NCI-H2171 treated with DMSO at 0.1 percent for 48 hours (cell line): ENCODE measurements at places on chromosomes 6 and 20.

GRCh38 chr6:84332139-84333034 is 104.9 kb upstream of the CEP162 start:
- no peak for DNase-seq

DNA sequence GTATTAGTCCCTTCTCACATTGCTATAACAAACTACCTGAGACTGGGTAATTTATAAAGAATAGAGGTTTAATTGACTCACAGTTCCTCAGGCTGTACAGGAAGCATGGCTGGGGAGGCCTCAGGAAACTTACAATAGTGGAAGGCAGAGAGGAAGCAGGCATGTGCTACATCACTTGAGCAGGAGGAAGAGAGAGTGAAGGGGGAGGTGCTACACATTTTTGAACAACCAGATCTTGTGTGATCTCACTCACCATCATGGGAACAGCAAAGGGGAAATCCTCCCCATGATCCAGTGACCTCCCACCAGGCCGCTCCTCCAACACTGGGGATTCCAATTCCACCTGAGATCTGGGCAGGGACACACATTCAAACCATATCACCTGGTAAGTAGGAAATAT is 630.6 kb downstream of the QKI start:
- no peak for DNase-seq

DNA sequence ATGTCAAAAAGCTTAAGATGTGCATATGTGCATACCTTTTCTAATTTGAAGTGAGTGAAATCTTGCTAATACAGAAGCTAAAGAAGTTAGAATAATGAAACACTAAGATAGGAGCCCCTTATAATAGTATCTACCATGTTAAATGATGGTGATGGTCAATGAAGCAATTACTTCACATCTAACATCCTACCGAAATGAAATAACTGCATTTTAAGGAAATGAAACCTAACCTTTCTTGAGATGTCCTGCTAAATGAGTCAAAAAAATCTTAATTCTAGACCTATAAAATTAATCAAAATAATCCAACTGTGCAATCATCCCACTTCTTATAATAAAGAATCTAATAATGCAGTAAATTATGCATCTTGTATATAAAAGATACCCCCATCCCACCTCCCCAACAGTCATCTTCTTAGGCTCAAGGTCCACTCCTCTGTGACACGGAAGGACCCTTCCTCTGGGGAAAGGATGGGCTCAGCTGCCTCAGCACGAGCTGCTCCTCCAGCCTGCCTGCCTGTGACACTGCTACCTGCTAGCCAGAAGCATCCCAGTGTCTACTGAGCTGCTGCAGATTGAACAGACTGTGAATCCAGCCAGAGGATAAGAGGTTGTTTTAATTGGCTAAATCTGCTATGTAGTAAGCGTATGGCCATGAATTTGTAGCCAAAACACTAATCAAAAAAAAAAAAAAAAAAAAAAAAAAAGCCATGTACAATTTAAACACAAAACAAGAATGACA is 129.6 kb upstream of the BEND3 start:
- peak; percentile 73 for DNase-seq

DNA sequence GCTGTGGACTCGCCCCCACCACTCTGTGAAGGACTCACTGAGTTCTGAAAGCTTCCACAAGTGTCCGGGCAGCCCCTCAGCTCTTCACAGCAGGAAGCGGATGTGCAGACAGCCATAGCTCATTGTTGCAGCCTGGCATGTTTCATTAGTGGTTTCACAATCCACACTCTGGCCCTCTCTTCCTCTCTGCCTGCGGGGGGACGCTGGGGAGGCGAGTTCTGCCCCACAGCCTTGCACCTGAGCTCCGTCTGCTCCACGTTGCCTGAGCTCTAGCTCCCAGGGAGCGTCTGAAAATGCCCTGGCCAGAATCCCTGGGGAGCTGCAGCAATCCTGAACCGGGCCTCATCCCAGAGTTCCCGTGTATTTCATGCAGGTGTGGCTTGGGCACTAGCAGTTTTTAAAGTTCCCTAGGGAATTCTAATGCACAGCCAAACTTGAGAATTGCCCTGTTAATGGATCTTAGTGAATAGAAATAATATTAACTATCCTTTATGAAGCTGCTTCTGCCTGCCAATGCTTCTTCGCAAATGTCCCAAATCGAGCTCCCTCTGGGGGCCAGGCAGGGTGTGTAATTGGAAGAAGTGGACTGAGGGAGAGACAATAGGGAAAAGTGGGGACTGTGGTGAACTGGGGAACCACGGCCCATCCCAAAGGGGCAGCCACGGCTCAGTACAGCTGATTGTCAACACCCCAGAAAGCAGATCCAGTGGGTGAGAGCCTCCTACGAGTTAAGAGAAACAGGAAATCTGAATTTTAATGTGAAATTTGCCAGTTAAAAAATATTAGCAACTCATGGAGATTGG is 51.5 kb downstream of the CTCFL start:
- peak; percentile 64 for DNase-seq

DNA sequence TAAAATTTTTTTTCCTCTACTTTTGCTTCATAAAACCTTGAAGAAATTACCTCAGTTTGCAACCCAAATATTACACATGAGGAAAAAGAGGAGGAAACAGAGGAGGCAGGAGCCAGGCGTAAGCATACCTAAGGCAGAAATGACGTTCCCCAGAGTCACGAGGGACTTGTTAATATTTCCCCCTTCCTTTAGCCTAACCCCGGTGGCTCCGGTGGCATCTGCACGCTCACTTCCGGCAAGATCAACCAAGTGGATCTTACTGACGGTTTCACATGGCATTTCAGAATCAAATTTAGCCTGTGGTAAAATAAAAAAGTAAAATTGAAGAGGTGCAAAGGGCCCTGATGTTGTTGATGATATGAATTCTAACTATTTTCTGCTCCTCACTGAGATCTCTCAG is 67.4 kb downstream of the KIF16B start:
- no peak for DNase-seq

DNA sequence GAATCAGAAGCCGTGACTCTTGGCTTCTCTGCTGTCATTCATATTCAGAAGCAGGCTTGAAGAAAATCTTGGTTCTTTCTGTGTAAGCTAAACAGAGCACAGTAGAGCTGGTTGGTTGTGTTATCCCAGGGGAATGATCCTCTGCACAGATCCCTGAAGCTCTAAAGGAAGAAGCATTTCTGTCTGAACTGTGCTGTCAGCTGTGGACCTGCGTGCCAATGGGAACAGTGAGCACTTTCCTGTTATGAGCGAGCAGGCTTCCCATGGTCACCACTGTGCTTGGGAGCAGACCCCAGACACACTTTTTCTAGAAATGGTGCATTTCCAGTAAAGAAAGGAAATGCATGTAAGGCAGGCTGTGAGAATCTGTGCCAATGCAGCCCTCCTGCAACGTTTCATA is 490.2 kb downstream of the EPM2A start:
- no peak for DNase-seq

DNA sequence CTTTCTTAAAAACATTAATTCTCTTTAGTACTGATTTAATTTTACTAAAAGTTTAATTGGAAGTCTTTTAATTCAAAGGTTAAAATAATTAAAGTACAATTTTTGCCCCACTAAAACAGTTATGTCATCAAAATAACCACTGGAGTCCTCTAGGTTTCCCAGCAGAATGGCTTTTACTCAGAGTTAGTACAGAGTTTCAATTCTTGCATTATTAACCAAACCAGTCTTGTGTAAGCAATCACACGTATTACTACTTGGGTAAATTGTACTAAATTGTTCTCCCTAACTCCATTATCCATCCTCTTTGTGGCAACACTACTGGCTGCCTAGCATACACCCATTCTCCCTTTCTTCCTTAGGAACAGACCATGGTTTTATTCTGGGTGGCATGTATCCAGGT is 36.9 kb downstream of the CDK19 start:
- DNase-seq = no peak

- peak; percentile 56 for DNase-seq
Measured at GRCh38 chr6:113690281-113691259, 166.6 kb upstream of the MARCKS start.

DNA sequence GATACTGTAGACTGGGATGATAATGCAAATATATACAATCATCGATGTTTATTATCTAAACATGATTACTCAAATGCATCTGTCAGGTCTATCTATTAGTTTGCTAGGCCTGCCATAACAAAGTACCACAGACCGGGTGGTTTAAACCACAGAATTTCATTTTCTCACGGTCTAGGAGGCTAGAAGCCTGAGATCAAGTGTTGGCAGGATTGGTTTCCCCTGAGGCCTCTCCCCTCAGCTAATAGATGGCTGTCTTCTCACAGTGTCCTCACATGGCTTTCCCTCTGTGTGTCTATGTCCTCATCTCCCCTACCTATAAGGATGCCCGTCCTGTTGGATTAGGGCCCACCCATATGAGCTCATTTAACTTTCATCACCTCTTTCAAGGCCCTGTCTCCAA is 512.6 kb upstream of the SLC35B3 start:
- no peak for DNase-seq

DNA sequence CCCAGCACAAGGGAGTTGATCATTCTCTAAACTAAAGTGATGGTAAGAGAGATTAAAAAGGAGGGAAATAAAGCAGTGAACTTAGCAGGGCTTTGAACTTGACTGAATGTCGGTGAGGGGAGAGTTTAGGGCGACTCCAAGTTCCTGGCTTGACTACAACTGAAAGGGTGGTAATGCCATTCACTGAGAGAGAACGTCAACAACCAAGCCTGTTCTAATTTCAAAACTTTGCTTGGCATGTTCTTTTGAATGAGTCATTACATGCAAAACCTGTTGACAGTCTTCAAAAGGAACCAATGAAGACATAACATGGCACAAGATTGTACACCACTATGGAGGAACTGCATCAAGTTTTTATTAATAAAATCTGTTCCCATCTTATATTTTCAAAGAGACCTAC is 10.3 kb upstream of the MYB start:
- no peak for DNase-seq

GRCh38 chr20:58569241-58570125 is 54.3 kb upstream of the APCDD1L start:
- no peak for DNase-seq

GRCh38 chr6:148035806-148036390 is 306.7 kb upstream of the SASH1 start:
- DNase-seq = no peak

DNA sequence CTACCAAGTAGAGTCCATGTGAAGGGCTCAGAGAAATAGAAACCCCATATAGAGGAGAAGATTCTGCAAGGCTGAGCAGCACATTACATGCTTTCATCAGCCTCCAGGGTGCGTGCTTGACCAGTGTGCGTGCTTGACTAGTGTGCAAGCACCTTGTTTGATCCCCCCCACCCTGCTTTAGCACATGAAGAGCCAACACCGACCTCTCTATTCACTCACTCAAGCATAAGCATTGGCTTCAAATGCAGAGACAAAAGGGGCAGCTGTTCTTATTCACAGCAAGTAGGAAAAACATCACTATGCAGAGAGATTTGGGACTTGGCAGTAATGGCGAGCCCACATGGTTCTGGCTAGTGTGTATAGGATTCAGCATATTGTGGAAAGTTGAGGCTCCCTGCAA is 278.7 kb upstream of the RNF217 start:
- no peak for DNase-seq

- DNase-seq = no peak
Measured at GRCh38 chr20:63741676-63742380, 2.3 kb downstream of the SLC2A4RG start.

GRCh38 chr6:96621983-96622382 is 59.1 kb downstream of the FHL5 start:
- no peak for DNase-seq

DNA sequence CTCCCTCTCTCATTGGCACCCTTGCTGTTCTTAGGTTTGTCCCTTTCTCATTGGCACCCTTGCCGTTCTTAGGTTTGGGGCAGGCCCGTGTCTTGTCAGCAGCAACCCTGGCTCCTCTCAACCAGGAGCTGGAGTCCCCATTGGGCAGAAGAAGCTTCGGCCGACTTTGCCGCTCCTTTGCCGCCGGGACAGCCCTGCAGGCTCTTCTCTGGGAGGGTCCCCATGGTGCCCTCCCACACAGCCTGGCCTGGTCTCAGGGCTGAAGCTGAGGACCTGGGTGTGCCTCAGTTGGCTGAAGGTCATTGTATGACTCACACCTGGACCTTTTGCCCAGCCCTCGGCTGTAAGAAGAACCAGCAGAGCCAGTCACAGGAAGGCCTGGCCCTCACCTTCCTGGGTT is 59.6 kb downstream of the PPP1R14C start:
- DNase-seq = no peak

- peak; percentile 77 for DNase-seq
Measured at GRCh38 chr20:17969278-17969883, 563 bp downstream of the MGME1 start.

DNA sequence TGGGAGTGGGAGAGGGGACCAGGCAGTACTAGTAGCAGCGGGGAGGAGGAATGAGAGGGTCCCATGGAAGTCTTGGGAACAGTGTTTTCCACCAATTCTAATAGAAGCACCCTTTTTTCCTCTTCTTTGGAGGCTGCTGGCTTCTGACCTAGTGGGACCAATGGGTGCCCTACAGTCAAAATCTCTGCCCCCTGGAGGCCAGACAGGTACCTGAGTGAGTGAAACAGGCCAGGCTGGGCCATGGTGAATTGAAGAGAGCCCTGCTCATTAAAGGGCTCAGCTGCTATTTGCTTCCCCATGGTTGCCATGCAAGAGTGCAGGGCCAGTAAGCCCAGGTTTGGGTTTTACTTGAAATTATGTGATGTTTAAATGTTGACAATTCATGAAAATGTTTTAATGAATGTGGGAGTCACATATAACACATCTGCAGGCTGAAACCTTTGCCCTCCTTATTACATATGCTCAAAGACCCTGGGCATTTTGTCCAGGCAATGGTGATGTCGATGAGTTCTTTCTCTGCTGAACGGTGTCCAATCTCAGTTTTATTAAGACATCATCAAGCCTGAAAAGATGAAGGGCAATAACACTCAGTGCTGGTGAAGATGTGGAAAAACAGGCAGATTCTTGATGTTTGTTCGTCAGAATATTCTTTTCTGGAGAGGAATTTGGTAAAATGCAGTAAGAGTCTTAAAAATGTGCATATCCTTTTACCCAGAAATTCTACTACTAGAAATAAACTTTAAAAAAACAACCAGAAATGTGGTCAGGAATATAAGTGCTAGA is 42.3 kb upstream of the OCSTAMP start:
- DNase-seq = no peak

DNA sequence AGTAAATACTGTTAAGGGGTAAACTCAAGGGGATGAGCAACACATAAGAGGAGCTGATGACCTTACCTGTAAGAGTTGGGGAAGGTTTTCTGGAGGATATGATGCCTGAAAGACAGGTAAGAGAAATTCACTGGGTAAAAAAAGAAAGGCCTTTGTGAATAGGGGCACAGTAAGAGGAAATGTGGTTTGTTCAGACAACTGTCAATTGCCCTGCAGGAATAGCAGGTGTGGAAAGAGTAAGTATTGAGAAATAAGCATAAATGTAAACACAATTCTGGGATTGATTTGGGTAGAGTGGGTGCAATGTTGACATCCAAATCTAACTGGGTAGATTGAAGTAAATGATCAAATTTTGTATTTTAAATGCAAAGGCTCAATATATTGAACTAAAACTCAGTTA is 670.0 kb downstream of the DHX35 start:
- DNase-seq = no peak

GRCh38 chr20:50744143-50744792 is 12.9 kb downstream of the PARD6B start:
- peak; percentile 89 for DNase-seq

- peak; percentile 5 for DNase-seq
Measured at GRCh38 chr6:29737707-29738630, 14.7 kb downstream of the HLA-F start.
